Effector memory CD4-positive, alpha-beta T cell (primary cell): ENCODE measurements at places on chromosomes 1 and 21.

DNA sequence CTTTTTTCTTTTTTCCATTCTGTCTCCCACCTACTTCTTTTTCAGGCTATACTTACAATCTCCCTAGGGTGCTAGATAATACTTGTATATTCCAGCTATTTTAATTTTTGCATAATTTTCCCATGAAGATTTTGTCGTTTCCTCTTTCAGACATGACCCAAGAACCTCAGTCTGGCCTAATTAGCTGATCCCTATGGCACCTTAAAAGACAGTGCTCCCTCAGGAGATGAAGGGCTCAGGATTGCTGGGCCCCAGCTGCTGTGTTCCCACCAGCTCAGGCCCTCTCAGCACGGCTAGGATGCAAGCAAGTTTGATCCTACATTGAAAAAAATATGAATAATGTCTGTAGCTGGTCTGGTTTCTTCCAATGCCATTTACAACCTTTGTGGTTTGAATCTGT is 55.0 kb upstream of the RGS5 start:
- no peak overlapping the region for H3K27ac ChIP-seq
- no peak for DNase-seq
- no peaks in the 10 kb centered on the region for H3K27me3 ChIP-seq
- no peak overlapping the region for H3K4me3 ChIP-seq

GRCh38 chr1:21451212-21451611 is 11.3 kb downstream of the NBPF3 start:
- H3K4me1 ChIP-seq: no peaks in the 10 kb centered on the region
- H3K27ac ChIP-seq: no peak overlapping the region
- no peaks in the 10 kb centered on the region for H3K36me3 ChIP-seq
- DNase-seq: no peak

GRCh38 chr1:7680207-7680954 is 90.7 kb upstream of the VAMP3 start:
- H3K27ac ChIP-seq: peak overlapping the region; percentile 37
- peak; percentile 5 for DNase-seq
- peaks cover 4% of the 10 kb centered on the region for H3K4me1 ChIP-seq
- H3K36me3 ChIP-seq: no peaks in the 10 kb centered on the region
- H3K4me3 ChIP-seq: peak overlapping the region; percentile 80
- H3K27me3 ChIP-seq: no peaks in the 10 kb centered on the region

GRCh38 chr1:226736908-226737818 is 1.9 kb downstream of the ITPKB start:
- H3K36me3 ChIP-seq: peaks cover 48% of the 10 kb centered on the region
- DNase-seq: peak; percentile 36
- no peaks in the 10 kb centered on the region for H3K27me3 ChIP-seq
- peak overlapping the region; percentile 93 for H3K27ac ChIP-seq
- H3K4me3 ChIP-seq: peak overlapping the region; percentile 100

DNA sequence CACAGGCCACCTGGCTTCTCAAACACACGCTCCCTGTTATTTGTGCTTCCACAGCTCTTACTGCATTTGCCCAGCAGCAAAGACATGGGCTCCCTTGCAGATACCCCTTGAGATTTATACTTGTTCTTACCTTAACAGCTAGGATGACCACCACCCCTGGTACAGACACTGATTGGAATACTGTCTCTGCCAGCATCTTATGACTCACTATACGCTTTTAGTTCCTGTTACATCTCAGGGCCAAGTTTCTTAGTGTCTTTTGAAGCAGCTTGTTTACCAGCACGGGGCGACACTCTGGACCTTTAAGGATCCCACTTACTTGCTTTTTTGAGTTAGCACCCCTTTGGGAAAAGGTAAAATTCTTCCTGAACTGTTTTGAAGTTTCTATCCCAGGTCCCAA is 874.8 kb downstream of the KCNT2 start:
- no peak overlapping the region for H3K4me3 ChIP-seq
- no peaks in the 10 kb centered on the region for H3K27me3 ChIP-seq
- no peaks in the 10 kb centered on the region for H3K4me1 ChIP-seq
- no peaks in the 10 kb centered on the region for H3K36me3 ChIP-seq

DNA sequence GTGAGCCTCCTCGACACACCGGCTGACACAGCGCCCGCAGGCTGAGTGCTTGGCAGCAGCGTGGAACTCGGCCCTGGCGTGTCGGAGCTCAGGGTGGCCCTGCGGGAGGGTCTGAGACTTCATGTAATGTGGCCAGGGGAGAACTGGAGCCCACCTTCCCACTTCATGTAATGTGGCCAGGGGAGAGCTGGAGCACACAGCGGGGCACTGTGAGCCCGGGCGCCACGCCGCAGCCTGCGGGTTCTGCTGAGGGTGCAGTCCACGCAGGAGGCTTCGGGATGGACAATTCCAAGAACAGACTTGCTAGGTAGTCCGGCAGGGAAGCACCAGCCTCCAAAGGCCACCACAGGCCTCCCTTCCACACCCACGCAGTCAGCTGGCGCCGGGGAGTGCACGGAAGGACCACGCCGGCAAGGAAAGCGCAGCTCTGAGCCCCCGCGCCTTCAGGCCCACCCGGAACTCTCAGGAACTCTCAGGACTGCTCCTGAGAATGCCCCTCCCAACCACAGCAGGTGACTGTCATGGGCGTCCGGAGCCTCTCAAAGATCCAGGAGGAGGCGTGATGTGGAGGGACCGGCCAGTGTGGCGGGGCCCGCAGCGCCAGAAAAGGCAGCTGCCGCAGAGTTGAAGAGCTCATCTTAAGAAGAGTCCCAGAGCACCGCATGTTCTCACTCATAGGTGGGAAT is 19.3 kb upstream of the ADARB1 start:
- no peak overlapping the region for H3K4me3 ChIP-seq
- H3K27me3 ChIP-seq: peaks cover 10% of the 10 kb centered on the region
- no peak overlapping the region for H3K27ac ChIP-seq
- DNase-seq: no peak
- no peaks in the 10 kb centered on the region for H3K4me1 ChIP-seq

DNA sequence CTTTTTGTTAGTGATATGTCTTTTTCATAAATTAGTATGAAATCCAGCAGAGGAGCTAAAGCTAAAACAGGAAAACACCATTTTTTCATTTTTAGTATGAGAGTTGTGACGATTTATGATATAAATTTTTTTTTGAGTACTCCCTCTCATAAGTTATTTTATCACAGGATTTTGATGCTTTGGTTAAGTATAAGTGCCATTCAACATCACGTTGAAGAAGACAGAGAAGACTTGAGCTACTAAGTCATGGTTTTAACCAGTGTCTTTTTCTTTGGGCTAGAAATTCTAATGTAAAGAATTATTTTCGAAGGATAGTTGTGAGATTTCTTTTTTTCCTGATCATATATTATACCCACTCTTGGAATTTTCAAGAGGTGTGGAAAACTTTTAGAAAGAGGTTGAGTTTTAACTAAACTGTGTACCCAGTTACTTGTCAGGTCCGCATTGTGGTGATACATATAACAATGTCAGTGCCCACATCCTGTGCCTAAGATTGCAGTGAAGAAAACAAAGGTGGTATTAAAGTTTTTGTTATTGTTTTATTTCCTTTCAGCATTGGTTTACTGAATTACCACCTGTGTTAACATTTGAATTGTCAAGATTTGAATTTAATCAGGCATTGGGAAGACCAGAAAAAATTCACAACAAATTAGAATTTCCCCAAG is 93.8 kb downstream of the USP25 start:
- H3K4me3 ChIP-seq: no peak overlapping the region
- H3K4me1 ChIP-seq: no peaks in the 10 kb centered on the region
- DNase-seq: no peak

DNA sequence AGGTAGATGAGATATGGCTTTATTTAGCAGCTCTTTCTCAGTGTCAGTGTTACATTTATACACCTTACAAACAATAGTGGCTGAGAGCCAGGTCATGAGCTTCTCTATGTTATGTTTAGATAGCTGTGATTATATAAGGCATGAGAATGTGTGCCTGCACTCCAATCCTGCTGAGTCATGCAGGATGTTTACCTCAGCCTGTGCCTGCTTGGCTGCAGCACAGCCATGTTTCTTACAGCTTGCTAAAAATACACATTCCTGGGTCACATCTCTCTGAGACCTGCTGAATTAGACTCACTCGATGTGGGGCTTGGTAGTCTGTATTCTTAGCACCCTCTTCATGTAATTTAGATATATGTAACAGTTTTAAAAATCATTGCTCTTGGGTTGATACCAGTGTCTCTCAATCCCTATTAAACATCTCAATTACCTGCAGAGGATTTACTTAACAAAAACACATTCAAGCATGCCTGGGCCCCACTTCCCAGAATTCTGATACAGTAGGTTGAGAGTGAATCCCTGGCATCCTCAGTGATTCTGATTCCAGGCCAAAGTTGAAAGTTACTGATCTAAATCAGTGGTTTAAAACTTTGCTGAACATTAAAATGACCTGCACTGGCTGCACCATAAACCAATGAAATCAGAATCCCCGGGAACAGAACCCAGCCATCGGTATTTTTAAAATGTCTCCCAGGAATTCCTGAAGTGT is 107.5 kb downstream of the GDAP2 start:
- H3K27ac ChIP-seq: no peak overlapping the region
- H3K27me3 ChIP-seq: no peaks in the 10 kb centered on the region
- DNase-seq: no peak
- H3K4me1 ChIP-seq: no peaks in the 10 kb centered on the region
- no peak overlapping the region for H3K4me3 ChIP-seq

GRCh38 chr21:35423709-35424108 is 374.6 kb upstream of the RUNX1 start:
- H3K36me3 ChIP-seq: no peaks in the 10 kb centered on the region
- DNase-seq: no peak
- H3K4me1 ChIP-seq: peaks cover 3% of the 10 kb centered on the region
- H3K27ac ChIP-seq: no peak overlapping the region
- H3K27me3 ChIP-seq: no peaks in the 10 kb centered on the region

- DNase-seq: peak; percentile 42
- H3K27me3 ChIP-seq: no peaks in the 10 kb centered on the region
- peaks cover 17% of the 10 kb centered on the region for H3K4me1 ChIP-seq
Observed at GRCh38 chr1:210332719-210333398, 4.2 kb downstream of the HHAT start.

GRCh38 chr1:44347280-44347679 is 7.8 kb downstream of the ERI3 start:
- H3K27me3 ChIP-seq: no peaks in the 10 kb centered on the region
- no peaks in the 10 kb centered on the region for H3K4me1 ChIP-seq
- H3K4me3 ChIP-seq: no peak overlapping the region
- H3K27ac ChIP-seq: no peak overlapping the region
- no peak for DNase-seq
- no peaks in the 10 kb centered on the region for H3K36me3 ChIP-seq

DNA sequence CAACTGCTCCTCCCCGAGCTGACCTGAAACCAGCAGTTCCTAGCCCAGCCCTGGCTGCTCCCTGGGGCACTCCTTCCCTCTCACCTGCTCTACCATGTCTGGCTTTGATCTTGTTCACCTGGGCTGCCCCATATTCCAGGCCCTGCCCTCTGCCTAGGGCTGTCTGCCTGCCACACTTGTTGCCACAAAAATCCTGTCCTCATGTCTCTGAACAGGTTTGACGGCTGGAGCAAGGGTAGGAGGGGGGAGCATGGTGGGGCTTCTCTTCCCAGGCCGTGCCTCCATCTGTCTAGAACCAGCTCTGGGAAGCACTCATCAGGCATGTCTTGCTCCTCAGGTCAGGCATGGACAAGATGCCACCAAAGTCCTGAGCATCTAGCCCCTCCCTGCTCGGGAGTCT is 44.3 kb upstream of the WNT2B start:
- H3K4me3 ChIP-seq: no peak overlapping the region
- no peaks in the 10 kb centered on the region for H3K27me3 ChIP-seq
- no peak for DNase-seq
- no peak overlapping the region for H3K27ac ChIP-seq
- H3K36me3 ChIP-seq: no peaks in the 10 kb centered on the region

- no peaks in the 10 kb centered on the region for H3K36me3 ChIP-seq
- H3K27ac ChIP-seq: no peak overlapping the region
- H3K4me1 ChIP-seq: no peaks in the 10 kb centered on the region
- no peak for DNase-seq
- no peak overlapping the region for H3K4me3 ChIP-seq
Observed at GRCh38 chr1:170714163-170714562, 50.2 kb downstream of the PRRX1 start.

GRCh38 chr1:2890221-2890850 is 88.8 kb upstream of the TTC34 start:
- no peak for DNase-seq
- H3K4me3 ChIP-seq: no peak overlapping the region
- H3K27me3 ChIP-seq: no peaks in the 10 kb centered on the region
- H3K36me3 ChIP-seq: no peaks in the 10 kb centered on the region
- no peak overlapping the region for H3K27ac ChIP-seq

- H3K36me3 ChIP-seq: peaks cover 15% of the 10 kb centered on the region
- no peak for DNase-seq
- peaks cover 12% of the 10 kb centered on the region for H3K4me1 ChIP-seq
- H3K4me3 ChIP-seq: no peak overlapping the region
- no peaks in the 10 kb centered on the region for H3K27me3 ChIP-seq
Observed at GRCh38 chr1:223731133-223731770, 18.9 kb downstream of the CAPN2 start.

DNA sequence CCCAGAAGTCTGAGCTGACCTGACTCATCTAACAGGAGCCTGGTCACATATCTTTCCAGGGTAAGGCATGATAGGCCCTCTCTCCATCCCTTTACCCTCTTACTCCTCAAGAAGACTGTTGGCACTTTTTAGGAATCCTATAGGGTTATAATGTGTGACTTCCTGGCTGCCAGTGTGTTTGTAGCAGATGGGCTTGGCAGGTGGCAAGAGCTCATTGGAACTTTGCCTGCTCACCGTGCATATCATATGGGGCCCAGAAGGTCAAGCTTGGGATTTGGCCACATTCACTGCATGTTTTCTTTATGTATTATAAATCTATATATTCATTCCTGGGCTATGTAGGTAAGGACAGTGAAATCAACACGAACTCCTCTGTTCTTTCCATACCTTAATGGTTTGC is 5.2 kb downstream of the KAZN start:
- no peaks in the 10 kb centered on the region for H3K4me1 ChIP-seq
- H3K27ac ChIP-seq: no peak overlapping the region
- DNase-seq: no peak
- peaks cover under 1% of the 10 kb centered on the region for H3K27me3 ChIP-seq
- no peaks in the 10 kb centered on the region for H3K36me3 ChIP-seq

- no peaks in the 10 kb centered on the region for H3K4me1 ChIP-seq
- H3K27me3 ChIP-seq: peaks cover 25% of the 10 kb centered on the region
- H3K27ac ChIP-seq: no peak overlapping the region
- no peak overlapping the region for H3K4me3 ChIP-seq
- no peak for DNase-seq
Observed at GRCh38 chr1:217138173-217138765, 415.0 kb upstream of the ESRRG start.

DNA sequence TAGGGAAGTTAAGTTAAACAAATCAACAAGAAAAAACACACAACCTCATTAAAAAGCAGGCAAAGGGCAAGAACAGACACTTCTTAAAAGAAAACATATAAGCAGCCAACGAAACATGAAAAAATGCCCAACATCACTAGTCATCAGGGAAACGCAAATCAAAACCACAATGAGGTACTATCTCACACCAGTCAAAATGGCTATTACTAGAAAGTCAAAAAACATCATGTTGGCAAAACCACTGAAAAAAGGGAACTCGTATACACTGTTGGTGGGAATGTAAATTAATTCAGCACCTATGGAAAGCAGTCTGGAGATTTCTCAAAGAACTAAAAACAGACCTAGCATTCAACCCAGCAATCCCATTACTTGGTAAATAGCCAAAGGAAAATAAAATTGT is 51.1 kb downstream of the HSF2BP start:
- H3K4me1 ChIP-seq: no peaks in the 10 kb centered on the region
- no peak overlapping the region for H3K4me3 ChIP-seq
- H3K27me3 ChIP-seq: no peaks in the 10 kb centered on the region
- H3K27ac ChIP-seq: no peak overlapping the region
- no peak for DNase-seq

- H3K36me3 ChIP-seq: no peaks in the 10 kb centered on the region
- no peaks in the 10 kb centered on the region for H3K4me1 ChIP-seq
- H3K4me3 ChIP-seq: no peak overlapping the region
Observed at GRCh38 chr1:231668826-231669225, 42.2 kb downstream of the DISC1 start.
